Motor neuron (in vitro differentiated cells): ENCODE measurements at places on chromosomes 7 and 10.
A peak's percentile ranks its signal among the peaks of the same experiment; 100 is the strongest.

DNA sequence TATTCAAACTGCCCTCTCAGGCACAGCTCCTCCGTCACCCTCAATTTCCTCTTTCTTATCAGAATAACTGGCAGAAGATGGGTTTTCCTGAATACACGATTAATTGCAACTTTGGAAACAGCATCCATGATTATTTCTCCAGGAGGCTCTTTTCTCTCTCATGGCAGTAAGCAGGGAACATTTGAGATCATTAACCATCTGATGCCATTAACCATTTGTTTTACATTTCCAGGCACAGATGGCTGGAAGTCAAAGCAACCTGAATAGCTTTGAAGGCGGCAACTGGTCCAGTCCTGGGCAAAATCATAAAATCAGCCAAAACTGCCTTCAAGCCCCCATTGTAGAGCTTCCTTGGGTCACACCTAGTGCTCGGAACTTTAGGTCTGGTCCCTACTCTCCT is 289.5 kb upstream of the AOAH start:
- ATAC-seq = no peak

GRCh38 chr7:1815051-1815481 is 145.0 kb downstream of the ELFN1 start:
- no peak for ATAC-seq

DNA sequence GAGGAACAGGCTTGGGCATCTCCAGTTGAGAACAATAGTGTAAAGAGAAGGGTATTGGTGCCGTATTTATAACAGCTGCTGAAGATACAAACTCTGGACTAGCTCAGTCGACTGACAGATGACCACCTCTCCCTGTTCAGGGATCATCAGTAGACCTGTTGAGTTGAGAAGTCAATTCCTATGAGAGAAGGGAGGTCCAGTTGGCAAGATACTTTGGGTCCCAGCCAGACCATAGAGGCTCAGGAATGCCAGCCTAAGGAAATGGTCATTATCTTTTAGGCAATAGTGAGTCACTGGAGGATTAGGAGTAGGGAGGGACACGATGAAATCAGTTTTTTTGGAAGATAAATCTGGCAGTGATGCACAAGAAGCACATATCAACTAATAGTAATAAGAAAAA is 202.9 kb downstream of the TRIL start:
- ATAC-seq = no peak

DNA sequence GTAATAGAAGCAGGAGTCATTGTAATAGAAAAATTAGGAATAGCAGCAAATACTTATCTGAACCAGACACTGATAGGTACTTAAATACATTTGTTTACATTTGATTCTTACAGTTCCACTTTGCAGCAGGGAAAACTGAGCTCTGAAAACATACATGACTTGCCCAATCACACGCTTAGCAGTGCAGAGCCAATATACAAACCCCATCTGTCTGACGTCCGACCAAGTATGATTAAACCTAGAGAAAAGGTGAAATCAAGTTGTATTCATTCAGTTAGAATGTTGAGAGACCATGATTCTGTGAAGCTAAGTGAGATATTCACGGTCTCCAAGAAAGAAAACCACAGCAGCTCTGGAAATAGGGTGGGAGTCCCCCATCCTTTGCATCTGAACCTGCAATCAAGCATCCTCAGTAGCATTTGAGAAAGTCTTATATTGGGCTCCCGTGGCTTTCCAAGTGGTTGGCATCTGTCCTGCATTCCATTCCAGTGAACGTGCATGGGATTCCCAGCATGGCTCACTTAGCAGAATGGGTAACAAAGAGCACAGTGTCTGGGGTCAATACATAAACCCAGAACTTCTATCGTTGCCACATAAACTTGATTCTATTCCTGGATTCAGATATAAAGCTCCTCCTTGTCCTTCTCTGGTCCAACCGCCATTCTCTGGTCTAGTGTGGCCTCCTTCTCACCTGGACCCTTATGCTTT is 148.7 kb upstream of the RSU1 start:
- peak; percentile 33 for ATAC-seq

DNA sequence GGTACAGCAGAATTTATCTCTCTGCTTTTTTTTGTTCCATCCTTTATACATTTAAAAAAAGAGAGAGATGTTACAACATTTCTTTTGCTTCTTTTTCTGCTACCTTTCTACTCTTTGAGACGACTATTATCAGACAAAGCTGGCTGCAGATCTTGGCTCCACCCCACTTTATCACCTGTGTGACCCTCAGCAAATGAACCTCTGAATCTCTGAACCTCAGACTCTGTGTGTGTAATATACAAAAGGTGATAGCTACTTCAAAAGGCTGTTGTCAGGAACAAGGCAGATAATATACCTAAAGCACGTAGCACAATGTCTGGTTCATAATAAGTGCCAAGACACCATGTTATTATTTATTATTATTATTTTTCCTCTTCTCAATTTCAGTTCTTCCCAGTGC is 32.6 kb upstream of the UBE2D1 start:
- no peak for ATAC-seq

GRCh38 chr10:76082956-76083355 is 651.5 kb downstream of the LRMDA start:
- ATAC-seq = peak; percentile 15
